ENCODE measurements at places on chromosomes 3 and 15. TPM values are rescaled to one million over a fixed set of nuclear protein-coding genes. Genes with fewer than 3 reads are reported as not detected.
A peak's percentile ranks its signal among the peaks of the same experiment; 100 is the strongest.

DNA sequence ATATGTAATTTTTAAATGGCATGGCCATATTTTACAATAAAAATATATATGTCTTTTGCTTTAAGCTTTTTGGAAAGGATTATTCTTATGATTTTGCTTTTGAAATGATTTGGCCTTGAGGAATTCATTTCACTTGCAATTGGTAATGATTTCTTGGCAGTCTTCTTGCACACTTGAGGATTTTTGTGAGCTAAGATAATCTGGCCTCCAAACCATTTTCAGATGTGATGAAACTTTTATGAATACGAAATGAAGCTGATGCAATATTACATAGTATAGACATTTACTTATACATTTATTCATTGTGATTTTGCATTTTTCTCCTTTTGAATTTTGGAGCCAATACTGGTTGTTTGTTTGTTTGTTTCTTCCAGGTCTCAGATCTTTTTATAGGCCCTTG lies 6.4 kb upstream of the SH2D7 start:
- peak; percentile 90 for DNase-seq

The AGBL1 gene
- not detected for total RNA-seq

DNA sequence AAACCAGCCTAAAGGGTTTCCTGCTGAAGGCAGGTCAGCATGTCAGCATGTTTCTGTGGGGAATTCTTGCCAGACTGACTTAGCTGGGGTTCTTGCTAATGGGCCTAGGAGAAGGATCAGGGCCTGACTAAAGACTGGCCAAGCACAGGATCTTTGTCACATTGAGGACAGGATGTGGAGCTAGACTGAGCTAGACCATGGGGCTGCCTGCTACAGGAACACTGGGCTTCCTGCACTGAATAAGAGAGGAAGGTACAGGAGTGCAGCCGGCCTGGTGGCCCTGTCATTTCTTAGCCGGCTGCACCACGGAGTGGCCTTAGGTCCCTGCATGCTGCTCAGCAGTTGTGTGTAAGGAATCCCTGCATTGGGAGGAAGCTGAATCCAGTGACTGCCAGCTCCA lies 68.2 kb downstream of the GABRG3 start:
- no peak for DNase-seq

- no peak for DNase-seq
These were observed 128.6 kb downstream of the POLR2M start for GRCh38 chr15:57835119-57835518.

The RBM15B gene
- total RNA-seq = 17.2 TPM

The KCNAB1 gene
- under 0.01 TPM for total RNA-seq

GRCh38 chr3:11661827-11662226 lies 18.1 kb upstream of the VGLL4 start:
- peak; percentile 80 for DNase-seq

Data from IMR-90 (cell line).